ENCODE measurements at places on chromosomes 5 and 9.

GRCh38 chr5:143177263-143177983 is 226.1 kb downstream of the NR3C1 start:
- DNase-seq, result peak; percentile 59

GRCh38 chr9:18866121-18866831 is 166.7 kb downstream of the SAXO1 start:
- no peak for DNase-seq

GRCh38 chr9:35767458-35767857 is 13.4 kb upstream of the MSMP start:
- DNase-seq, result no peak

DNA sequence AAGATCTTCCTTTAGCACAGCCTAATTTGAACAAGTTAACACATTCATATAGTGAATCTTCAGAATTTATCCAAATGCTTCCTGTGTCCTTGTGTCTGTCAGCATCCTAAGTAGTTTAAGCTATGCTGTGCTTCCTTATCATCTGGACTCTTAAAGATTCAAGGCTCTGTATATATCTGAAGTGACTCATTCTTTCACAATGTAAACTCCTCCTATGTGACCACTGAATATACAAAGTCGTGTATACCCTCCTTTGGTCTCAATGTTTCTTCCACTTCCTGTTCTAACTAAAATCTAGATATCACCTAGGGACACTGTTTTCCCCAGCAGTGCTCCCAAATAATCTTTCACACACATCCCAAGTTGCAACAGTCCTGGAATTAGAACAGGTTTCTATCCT is 935.7 kb upstream of the NUDT12 start:
- peak; percentile 54 for DNase-seq

- DNase-seq, result no peak
Measured at GRCh38 chr9:127390563-127390962, 6.4 kb upstream of the SLC2A8 start.

- no peak for DNase-seq
Measured at GRCh38 chr5:178399701-178400095, 167.1 kb upstream of the PHYKPL start.

DNA sequence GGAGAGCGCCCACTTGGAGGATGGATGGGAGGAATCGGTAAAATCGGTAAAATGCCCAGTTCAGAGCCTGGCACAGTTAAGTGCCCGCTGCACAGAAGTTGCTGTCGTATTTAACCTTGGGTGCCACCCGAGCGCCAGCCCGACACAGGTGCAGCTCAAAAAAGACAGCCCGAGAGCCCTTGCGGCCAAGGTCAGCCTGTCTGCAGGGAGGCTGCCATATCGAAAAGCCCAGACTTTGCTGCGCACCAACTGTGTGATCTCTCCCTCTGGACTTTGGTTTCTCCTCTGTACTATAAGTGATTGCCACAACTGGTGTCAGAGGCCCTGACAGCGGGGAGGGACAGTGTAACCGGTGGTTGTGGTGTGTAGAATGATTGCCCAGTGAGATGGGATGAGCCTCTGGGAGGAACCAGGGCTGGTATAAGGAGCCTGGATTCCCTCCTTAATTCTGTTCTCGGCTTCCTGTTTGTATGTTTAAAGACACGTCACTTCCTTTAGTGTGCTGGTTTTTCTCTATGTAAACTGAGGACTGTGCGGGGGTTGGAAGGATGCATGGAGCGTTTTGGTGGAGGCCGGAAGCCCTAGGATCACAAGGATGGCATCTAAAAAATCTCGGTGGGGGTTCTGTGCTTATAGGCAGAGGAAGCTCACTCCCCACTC is 792 bp downstream of the NTMT1 start:
- peak; percentile 88 for DNase-seq

DNA sequence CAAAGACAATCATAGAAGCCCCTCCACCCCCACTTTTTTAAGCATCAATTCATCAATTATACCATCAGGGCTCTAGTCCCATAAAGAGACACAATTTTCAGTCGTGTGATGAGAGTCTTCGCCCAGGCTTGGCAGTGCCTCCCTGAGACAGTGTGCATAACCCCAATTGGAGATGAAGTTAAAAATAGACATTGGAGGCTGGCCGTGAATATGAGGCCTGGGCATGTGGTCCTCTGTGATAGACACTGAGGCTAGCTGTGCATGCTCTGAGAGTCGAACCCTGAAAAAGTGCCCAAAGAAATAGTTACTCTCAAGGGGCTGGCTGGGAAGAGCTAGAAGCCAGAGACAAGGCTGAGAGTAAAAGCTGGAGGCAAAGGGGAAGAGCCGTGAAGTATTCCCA is 248.6 kb upstream of the NR4A3 start:
- DNase-seq, result no peak

DNA sequence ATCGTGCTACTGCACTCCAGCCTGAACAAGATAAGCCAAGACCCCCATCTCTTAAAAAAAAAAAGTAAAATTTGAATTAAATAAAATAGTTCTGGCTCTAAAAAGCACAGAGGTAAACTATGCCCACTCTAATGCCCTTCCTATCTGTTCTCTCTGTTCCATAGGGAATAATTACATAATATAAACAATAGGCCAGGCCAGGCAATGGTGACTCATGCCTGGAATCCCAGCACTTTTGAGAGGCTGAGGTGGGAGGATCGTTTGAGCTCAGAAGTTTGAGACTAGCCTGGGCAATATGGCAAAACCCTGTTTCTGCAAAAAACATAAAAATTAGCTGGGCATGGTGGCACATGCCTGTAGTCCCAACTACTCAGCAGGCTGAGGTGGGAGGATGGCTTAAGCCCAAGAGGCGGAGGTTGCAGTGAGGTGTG is 47.4 kb downstream of the MYO10 start:
- DNase-seq, result no peak

DNA sequence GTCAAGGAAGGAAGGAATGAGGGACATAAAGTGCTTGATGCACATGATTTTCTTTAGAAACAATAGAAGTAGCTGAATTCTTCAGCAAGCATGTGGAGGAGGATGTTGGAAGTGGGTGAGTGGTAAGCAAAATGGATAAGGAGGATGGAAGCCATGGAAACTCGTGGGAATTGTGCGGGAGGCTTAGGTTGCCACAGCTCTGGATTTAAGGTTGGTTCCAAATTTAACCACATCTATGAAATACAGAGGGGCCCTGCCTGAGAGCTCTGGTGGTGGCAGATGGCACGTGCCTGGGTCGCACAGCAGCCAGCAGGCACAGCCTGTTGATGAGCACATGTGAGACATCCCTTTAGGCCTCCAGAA is 284.7 kb downstream of the SMARCA2 start:
- no peak for DNase-seq

DNA sequence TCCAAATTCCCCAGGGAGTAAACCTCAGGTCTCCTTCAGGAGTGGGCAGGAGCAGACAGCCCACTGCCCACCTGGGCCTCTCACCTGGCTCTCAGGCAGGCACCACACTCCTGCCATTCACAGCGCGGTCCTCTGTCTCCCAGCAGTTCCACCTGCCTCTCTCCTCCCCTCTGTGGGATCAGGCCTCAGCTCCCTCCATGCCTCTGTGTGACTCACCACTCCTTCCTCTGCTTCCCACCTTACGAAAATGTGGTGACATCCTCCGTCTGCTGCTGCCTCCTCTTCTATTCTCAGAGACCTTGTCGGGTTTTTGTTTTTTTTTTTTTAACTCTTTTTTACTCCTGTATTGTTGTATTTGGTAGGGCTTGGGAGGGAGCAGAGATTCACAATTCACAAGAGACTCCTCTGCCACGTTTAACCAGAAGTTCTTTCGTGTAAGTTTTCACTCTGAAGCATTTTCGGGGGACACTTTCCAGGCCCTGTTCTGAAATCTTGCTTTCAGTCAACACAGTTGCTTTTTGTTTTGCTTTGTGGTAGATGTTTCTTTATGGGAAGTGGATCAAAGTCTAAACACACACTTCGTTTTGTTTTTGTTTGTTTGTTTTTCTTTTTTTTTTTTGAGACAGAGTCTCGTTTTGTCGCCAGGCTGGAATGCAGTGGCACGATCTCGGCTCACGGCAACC is 21.1 kb upstream of the CDKN2AIPNL start:
- peak; percentile 49 for DNase-seq

GRCh38 chr5:178644826-178645545 is 18.1 kb upstream of the CLK4 start:
- DNase-seq, result peak; percentile 75

DNA sequence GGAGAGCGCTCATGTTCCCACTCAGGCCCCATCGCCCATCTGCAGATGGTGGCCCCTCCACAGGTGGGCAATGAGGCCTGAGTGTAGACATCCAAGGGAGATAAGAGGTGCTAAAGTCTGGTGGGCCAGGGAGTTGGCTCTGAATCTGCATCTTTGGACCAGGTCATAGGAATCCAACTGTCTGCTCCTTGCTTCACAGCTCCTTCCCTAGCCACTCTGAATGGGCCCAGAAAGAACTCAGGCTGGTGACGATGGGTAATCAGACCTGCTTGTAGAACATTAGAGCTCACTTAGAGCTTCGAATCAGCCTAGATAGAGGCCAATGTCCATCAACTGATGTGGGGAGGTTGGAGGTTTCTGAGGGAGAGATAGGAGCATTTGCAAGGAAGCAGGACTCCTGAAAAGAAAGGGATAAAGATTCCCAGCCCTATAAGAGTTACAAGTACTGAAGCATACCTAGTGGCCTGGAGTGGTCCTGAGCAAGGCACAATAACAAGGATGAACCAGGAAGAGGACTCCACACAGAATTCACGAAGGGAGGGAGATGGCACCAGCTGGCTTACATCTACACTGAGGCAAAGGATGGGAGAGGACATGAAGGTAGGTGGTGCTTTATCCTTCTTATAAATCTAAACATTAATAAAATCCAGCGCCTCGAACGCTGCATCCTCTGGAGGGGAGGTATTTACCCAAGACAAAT is 132.8 kb upstream of the ALDH1B1 start:
- DNase-seq, result no peak

- DNase-seq, result no peak
Measured at GRCh38 chr9:122145592-122145863, 14.1 kb downstream of the NDUFA8 start.

GRCh38 chr5:83924891-83925290 is 204.2 kb upstream of the HAPLN1 start:
- no peak for DNase-seq

DNA sequence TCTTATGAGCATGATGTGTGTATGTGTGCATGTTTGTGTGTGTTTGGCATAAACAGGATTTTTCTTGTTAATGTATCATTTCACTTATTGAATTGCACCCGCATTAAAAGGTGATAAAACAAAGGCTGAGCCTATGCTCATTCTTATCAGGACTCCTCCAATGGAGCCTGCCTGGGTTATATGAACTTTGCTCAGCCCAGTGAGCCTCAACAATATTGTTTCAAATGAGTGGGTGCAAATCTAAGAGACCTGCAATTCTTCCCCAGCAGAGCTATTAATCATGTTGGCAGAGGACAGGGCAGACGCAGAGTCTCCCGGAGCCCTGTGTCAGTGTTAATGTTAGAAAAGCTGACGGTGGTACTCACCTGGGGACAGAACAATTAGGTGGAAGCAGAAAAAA is 71.6 kb downstream of the SH3RF2 start:
- no peak for DNase-seq

GRCh38 chr9:1077616-1078015 is 27.5 kb downstream of the DMRT2 start:
- DNase-seq, result no peak

DNA sequence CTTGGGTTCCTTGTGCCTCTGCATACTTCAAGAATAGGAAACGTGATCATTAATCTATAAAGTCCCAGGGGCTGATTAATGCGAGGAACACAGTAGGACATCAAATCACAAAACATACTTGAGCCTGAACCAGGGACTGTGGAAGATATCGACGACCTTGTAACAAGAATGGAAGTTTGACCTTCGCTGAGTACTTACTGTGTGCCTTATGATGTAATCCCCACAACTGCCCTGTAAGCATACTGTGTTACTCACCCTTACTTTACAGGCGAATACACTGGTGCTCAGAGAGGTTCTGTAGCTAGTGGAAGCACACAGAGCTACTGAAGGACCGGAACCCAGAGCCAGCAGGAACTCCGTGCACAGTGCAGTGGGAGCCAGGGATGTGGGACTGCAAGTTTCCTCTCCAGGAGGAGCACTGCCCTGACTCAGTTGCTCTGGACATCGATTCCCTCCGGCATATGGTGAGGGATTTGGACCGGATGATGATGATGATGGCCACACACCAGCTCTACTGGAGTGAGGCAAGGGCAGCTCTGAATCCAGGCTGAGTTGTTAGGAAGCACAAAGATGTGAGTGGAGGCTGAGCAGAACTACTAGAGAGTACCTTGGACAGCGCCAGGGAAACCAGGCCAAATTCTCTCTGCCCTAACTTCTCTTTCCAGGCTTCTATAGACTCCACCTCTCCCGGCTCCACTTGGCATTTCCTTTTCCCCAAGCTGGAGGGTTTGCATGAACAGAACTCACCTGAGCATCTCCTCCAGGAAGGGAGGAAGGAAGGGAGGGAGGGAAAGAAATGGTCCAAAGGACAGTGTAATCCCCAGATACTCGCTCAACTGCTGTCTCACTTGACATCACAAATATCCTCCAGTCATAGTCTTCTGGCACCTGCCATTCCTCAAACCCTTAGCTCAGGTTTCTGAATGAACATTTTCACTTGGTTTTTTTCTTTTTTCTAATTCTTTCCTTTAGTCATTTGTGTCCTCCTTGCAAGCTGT is 1.5 kb upstream of the GABBR2 start:
- peak; percentile 71 for DNase-seq

GRCh38 chr9:95174038-95174437 is 143.5 kb downstream of the FANCC start:
- no peak for DNase-seq

DNA sequence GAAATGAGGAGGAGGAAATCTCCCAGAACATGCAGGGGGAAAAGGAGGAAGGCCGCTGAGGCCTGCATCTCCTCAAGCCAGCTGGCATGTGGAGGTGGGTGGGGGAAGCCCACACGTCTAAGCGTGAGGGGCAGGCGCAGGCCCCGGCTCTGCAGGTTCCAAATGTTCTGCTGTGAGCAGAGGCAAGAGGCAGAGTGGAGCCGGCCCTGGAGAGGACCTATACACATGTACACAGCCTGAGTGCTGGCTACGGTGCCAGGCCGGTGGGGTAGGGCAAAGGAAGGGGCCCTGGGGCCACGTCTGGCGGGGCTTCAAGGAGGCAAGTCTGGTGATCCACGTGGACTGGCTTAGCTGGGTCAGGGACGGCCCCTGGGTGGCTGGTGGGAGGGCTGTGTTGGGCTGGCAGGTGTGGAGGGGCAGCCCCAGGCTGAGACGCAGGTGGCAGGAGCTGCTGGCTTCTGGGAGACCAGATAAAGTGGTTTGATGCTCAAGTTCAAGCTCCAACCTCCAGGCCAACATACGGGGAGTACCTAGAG is 26.4 kb downstream of the LPCAT1 start:
- DNase-seq, result no peak

DNA sequence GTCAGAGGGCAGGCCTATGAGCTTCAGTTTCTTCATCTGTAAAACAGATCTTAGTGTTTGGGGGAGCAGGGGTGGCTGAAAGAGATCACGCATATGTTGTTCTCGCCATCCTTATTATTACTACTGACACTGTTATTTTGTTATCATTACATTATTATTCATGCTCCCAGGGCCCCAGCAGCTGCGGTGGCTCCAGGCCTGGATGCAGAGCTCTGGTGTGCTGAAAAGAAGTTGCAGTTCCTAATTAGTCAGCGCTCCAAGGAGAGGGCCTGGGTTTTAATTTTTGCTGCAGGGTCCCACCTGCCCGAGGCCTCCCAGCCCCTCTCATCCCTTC is 19.5 kb downstream of the CXXC5 start:
- no peak for DNase-seq

- no peak for DNase-seq
Measured at GRCh38 chr9:106829666-106830408, 33.1 kb upstream of the ZNF462 start.
